Right renal cortex interstitium (tissue), 3 donors: ENCODE measurements at places on chromosomes 16 and 17. TPM values are rescaled to one million over a fixed set of nuclear protein-coding genes. Genes with fewer than 3 reads are reported as not detected.

- DNase-seq: no peak
Observed at GRCh38 chr17:44308320-44308818, at the start of gene RUNDC3A. RUNDC3A (plus strand) TSS chr17:44308601; CDS start chr17:44308833, 232 bp downstream.

DNA sequence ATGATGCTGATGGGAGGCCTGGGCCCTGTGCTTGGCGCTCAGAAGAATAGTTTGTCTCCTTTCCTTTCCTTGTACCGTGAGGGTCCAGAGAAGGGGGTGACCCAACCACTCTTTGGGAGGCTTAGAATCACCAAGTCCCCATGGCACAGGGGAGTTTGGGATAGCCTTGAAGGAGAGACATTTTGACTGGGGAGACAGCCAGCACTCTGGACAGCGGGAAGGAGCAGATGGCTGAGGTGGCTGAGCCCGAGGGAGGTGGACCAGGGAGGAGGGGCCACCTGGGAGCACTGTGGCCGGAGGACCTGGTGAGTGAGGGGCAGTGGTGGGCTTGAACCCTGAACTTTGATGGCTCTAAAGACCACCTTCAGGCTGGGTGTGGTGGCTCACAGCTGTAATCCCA lies 18.2 kb downstream of the MGAT5B start:
- DNase-seq: no peak

DNA sequence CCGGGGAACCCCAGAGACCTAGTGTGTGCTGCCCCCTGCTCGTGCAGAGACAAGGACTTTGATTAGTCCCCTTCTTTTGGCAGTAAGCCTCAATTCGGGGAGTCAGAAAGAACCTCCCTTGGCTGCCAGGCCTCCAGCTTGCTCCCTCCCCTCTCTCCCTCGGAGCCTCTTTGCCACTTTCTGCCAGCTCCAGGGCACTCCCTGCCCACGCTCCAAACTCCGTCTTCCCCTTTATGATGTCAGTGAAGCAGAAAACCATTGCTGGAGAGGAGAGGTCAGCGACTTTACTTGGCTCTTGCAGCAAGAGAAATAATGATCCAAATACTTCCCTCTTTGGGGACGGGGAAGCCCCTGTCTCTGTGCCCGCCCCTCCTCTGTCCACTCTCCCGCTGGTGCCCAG lies 28.1 kb downstream of the TTYH2 start:
- DNase-seq: no peak

- DNase-seq: no peak
Observed at GRCh38 chr16:56825826-56826225, 39.2 kb upstream of the SLC12A3 start.

DNA sequence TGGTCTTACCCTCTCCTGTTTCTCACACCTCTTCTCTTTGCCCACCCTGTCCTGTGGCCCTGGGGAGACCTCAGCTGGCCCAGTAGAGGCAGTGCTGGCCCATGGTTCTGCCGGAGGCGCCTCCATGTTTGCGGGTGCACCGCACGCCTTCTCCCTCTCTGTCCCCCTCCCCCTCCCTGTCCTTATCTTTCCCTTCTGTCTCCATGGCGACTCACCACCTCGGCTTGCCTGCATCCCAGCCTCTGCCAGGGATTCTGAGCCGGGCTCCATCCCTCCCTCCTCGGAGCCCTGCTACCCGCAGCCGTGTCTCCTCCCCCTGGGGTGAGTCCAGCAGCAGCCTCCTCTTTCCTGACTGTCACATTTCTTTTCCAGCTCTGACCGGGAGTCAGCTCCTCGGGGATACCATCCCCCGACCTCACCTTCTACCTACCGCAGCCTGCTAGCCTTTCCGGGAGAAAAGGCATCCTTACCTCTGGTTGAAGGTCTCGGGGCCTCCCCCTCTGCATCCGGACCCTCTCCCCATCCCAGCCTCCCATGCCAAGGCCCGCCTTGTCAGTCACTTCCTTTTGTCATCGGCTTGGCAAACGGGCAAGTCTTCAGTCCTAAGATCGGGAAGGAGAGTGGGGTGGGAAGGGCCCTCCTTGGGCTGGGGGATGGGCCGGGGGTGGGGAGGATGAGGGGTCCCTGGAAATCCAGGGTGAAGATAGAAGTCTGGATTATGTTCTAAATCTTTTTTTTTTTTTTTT lies at the start of gene RNF112:
TSS of gene RNF112 (plus strand) at position 358 of the 746 bp plus-strand sequence. CDS start at position 535, 177 bp downstream.
- DNase-seq: no peak

DNA sequence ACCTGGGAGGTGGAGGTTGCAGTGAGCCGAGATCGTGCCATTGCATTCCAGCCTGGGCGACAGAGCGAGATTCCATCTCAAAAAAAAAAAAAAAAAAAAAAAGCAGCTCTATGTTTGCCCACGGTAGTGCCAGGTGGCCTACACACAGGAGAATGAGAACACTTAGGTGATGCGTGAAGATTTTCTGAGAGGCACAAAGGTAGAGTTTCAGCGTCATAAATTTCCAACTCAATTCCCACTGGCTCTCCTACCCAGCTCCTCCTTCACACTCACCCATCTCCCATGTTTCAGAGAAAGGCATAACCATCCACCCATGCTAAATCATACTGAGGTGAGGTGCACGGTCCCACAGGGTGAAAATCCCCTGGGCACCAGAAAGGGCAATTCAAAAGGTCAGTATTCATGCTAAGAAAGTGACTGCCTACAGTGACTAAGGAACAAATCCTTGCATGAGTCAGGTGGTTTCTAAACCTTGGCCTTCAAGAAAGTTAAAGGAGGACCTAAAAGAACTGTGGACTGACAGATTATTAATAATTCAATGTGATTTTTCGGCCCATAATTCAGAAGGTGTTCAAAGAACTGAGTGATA lies 4.8 kb downstream of the DCAKD start:
- no peak for DNase-seq

DNA sequence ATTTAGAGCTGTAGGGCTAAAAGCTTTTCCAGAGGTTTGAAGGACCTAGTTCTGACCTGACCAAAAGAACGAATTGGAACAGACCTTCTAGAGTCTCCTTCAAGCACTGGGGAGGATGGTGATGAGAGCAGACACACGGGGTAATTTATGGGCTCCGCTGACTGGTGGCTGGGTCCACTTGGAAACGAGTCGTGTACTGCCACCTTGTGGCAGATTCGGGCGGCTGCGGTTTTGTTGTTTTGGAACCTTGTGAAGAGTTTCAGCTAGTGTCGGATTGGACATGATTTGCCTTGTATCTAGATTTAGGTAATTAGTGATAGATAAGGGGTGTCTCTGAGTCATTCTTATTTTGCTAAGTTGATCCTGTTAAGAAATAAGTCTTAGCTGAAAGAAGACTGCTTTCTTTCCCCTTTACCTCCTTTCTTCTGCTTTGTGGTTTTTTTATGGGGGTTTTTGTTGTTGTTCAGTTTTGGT lies 98.9 kb downstream of the AATF start:
- DNase-seq: peak; percentile 79

DNA sequence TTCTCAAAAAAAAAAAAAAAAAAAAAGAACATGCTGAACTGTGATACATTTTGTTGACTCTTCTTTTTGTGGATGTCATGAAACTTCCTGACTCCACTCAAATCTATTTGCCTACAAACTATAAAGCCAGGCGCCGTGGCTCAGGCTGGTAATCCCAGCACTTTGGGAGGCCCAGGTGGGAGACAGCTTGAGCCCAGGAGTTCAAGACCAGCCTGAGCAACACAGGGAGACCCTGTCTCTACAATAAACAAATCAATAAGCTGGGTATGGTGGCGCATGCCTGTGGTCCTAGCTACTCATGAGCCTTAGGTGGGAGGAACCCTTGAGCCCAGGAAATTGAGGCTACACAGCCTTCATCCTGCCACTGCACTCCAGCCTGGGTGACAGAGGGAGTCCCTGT lies 1.5 kb upstream of the NT5C start:
- DNase-seq: no peak

GRCh38 chr16:54303613-54304012 lies 17.0 kb upstream of the IRX3 start:
- no peak for DNase-seq

- DNase-seq: no peak
Observed at GRCh38 chr16:72612256-72612655, 435.7 kb downstream of the ZFHX3 start.

- DNase-seq: no peak
Observed at GRCh38 chr16:5018793-5019192, 14.9 kb downstream of the NAGPA start.

DNA sequence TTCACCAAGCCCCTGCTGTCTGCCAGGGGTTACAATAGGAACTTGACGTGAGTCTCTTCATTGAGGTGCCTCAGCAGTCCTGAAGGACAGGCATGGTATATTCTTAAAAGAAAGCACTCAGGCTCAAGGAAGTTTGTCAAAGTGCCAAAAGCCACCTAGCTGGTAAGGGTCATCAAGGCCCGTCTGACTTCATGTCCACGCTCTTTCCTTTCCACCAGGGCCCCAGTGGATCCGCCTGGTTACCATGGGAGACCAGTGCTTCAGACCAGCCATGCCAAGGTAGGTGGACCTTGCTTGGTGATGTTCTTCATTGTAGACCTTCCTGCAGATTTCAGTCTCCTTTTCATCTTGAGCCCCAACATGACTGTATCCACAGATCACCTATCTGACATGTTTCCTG lies 27.6 kb upstream of the CCL1 start:
- DNase-seq: no peak

DNA sequence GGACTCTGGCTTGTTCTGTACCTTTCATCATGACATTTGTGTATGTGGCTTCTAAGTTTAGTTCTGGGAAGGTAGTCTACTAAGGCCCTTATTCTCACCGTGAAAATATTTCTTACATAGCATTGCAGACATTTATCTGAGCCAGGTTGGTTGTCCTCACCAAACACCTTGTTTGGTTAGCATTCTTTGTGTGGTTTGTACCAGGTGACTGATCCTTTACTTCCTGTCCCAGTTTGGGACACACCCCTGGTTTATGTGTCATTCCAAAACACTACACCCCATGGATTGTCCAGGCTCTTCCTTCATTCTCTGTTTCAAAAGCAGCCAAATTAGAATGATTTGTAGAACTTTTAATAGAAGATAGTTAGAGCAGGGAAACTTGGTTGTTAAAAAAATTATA lies 23.2 kb upstream of the DUSP14 start:
- DNase-seq: no peak

GRCh38 chr17:2453325-2453724 lies 52.5 kb upstream of the MNT start:
- DNase-seq: no peak

- DNase-seq: no peak
Observed at GRCh38 chr16:55037046-55037445, 106.4 kb downstream of the IRX5 start.

DNA sequence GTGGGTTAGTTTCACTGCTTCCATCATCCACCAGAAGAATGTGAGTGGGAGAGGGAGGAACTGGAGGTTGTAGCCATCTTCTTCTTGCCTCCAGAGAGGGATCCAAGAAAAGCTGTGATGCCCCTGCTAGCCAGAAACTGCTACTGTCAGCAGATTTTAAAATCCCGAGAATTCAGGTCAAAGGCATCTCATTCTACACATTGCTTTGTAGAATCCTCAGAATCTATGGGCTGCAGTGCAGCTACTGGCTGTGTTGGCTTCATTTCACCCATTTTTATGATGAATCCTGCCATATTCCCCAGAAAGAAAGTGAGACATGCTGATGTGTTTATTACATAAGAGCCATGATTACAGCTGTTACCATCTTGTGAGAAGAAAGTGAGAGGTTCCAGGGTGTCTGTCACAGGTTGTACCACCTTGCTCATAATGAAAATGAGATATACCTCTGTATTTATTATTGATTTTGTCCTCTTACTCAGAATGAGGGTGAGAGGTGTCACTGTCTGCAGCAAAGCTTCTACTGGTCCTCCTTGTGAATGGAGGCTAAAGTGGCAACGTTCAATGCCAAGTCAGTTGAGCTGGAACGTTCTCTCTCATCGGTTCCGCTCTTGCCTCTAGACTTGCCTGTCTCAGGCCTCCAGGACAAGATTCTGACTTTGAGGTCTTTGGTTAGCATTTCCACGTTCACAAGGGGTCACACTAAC lies 50.1 kb upstream of the MYH10 start:
- no peak for DNase-seq

DNA sequence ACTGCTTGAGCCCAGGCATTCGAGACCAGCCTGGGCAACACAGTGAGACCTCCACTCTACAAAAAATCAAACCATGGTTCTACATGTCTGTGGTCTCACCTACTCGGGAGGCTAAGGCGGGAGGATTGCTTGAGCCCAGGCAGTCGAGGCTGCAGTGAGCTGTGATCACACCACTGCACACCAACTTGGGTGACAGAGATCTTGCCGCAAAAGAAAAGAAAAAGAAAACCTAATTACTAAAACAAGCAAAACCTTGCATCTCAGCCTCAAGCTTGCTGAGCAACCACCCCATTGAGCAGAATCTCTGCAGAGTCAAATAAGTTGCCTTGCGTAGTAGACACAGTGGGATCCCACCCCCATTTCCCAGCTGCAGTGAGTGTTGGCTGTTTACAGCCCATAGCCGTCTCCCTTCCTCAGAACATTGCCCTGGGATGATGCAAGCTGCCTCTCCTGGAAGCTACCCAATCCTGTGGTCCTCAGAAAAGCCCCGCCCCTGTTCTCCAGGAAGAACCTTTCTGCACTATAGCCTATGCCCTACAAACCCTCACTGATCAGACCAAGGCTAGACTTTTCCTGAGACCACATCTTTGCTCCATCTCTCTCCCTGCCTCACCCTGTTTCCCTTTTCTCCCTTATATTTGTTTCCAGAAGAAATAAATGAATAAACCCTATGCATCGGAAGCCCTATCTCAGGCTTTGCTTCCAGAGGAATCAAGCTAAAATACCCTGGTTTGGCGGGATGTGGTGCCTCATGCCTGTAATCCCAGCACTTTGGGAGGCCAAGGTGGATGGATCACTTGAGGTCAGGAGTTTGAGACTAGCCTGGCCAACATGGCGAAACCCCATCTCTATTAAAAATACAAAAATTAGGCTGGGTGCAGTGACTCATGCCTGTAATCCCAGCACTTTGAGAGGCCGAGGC lies 16.7 kb upstream of the ERN2 start:
- no peak for DNase-seq

- DNase-seq: no peak
Observed at GRCh38 chr17:7711051-7711755, 6.2 kb downstream of the EFNB3 start.

- no peak for DNase-seq
Observed at GRCh38 chr16:35743101-35743692, 2283.8 kb downstream of the TP53TG3F start.

DNA sequence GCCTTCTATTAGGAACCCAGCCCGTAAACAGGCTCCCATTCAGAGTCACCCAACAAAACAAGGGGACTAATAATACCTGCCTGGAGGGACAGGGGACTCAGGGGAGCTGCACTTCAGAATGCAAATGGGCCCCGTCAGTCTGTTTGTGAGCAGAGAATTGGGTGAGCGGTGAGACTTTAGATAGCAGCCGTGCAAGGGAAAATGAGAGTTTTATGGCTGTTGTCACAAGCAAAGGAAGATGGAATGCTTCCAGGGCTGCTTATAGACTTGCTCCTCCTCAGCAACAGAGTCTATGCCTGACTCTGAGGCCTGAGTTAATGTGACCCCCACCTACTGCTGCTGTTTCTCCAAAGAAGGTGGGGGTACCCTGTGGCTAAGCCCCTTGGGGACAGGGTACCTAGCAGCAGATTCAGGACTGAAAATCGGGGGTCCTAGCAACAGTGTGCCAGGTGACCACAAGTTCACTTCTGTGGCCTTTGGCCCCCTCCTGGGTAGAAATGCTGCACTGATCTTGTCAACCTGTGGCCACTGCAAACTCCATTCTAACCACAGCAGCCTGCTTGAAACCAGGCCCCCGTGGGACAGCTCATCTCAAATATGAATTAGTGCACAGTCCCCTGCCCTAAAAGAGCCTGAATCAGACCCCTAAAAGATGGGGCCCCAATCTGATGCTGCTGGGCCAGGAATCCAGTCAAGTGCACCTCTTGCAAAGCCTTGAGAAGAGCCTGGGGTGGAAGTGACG lies 126.4 kb downstream of the C16orf78 start:
- DNase-seq: no peak

Gene TBC1D3H
- not detected for polyA plus RNA-seq

Gene ZNF629
- 25.7 TPM for polyA plus RNA-seq

Gene HCRT
- polyA plus RNA-seq: not detected

Gene SALL1
- 97.3 TPM for polyA plus RNA-seq

Gene PLA2G10
- 0.21 TPM for polyA plus RNA-seq

Gene TUBB3
- 6.4 TPM for polyA plus RNA-seq
